Cerebellar nuclear complex (tissue), 1 donor: ENCODE measurements at places on chromosomes 6 and 20.

GRCh38 chr6:9404351-9405146 lies 969.2 kb upstream of the SLC35B3 start:
- no peak for DNase-seq

- no peak for DNase-seq
These were observed 26.4 kb upstream of the RFPL4B start for GRCh38 chr6:112320561-112321318.

GRCh38 chr6:169215201-169215681 lies 38.4 kb downstream of the THBS2 start:
- DNase-seq, result no peak

DNA sequence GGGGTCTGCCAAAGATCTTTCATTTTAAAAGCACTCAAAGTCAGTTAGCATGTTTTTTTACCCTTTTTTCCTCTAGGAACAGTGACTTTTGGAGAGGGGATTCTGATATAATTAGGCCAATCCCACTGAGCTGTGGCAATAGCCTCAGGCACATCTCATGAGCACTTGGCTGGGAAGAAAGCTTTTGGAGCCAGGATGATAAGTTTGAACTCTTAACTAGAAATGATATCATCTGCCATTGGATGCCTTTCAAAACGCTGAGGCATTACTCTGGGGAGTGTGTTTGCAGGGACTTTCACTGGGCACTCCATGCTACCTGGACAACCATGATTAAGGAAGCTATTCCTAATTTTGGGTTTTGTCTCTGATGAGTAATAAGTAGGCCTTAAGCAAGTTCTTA lies 3.7 kb downstream of the SCGN start:
- DNase-seq, result no peak

DNA sequence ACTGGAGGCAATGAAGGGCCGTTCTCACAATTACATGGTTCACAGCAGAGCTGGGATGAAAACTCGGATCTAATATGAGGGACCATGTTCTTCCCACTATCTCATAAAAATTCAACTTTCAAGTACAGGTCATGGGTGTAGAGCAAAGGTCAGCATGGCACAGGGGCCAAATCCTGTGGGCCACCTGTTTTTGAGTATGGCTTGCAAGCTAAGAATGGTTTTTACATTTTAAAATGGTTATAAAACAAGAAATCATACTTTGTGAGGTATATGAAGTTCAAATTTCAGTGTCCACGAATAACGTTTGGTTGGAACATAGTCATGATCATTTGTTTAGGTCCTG lies 4.6 kb downstream of the MAP3K5 start:
- DNase-seq, result no peak

DNA sequence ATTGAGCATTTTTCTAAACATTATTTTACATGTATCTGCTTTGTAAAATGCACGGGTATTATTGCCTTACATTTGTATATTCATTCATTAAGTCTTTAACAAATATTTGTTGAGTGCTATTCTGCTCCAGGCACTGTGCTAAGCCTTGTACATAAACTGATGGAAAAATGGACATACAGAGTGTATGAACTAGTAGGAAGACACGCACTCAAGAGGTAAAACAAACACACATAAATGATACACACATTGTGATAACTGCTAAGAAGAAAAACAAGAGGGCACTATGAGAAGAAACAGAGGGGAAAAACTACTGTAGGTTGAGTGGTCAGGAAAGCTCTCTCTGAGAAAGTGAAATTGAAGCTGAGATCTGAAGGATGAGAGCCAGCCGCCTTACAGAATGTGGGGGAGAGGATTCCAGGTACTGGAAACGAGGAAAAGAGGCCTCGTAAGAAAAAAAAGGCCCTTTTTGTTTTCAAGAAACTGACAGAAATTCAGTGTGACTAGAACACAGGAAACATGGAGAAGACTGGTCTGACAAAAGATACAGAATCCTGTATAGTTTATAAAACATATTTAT lies 117.5 kb downstream of the EYA4 start:
- no peak for DNase-seq

DNA sequence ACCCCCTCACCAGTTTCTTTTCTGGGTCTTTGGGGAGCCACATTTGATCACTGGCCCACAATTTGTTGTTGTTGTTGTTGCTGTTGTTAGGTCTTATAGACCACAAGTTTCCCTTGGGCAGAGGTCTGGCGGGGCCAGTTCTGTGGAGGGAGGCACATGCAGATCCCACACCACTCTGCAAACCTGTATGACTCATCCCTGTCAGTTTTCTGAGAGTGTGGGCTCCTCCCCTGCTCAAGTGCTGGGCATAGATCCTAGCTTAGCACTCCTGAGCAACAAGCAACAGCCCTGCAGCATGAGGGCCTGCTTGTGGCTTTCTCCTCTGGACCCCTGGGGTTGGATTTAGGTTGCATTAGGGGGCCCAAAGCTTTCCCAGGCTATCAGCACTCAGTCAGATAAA lies 411.1 kb upstream of the HTR1E start:
- DNase-seq, result no peak
